ENCODE measurements at places on chromosomes 1 and 21.
A peak's percentile ranks its signal among the peaks of the same experiment; 100 is the strongest.

- DNase-seq = no peak
Observed at GRCh38 chr1:183152180-183152579, 33.9 kb upstream of the LAMC2 start.

DNA sequence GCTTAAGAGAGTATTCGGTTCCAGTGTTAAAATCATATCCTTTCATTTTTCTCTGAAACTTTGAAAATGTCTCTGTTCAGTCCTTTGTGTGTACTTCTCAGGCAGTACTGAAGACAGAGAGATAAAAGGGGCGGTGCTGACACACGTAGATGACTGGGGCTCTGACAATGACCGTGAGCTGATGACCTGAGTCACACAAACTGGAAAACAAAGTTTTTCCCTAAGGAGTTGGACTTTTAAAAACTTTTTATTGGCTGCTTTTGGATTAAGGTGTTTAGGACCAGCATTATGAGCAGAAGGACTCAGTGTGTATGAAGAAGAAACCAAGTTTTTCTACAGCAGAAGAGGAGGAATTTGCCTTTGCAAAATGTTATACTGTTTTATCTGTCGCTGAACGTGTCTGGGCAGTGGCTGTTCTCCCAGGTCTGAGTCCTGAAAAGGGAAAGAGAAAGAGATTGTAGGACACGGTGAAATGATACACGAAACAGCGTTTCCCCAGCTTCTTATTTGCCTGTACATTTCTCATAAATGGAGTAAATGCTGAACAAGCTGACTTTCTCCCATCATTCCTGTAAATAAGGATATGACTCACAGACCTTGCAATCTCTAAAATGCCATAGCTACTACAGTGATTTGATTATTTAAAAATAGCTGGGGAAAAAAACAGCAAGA is 51.5 kb downstream of the MAP3K7CL start:
- DNase-seq = no peak

DNA sequence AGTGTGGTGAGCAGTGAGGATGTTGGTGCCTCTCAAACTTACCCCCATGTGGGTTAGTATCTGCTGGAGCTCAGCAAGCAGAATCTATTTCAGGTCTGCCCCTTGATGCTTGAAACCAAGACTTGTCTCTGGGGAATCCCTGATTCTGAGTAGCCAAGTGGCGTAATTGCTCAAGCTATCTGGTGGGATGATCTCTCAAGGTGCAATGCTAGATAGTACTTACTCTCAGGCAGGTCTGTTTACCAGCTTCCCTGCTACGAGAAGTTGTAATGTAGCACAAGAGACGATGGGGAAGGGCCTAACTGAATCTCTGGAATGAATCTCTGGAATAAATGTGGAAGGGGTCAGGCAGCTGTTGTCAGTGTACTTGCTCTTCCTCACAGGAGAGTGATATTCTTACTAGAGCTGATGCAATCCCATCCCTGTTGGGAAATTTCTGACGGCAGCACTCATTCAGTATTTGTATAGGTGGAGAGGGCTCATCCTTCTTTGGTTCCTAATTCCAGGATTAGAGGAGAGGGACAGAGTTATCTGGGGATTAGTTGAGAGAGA is 65.4 kb downstream of the MACF1 start:
- no peak for DNase-seq

GRCh38 chr1:98304888-98305287 is 356.6 kb upstream of the SNX7 start:
- DNase-seq = no peak

GRCh38 chr1:245395680-245396079 is 240.9 kb downstream of the KIF26B start:
- DNase-seq = no peak

DNA sequence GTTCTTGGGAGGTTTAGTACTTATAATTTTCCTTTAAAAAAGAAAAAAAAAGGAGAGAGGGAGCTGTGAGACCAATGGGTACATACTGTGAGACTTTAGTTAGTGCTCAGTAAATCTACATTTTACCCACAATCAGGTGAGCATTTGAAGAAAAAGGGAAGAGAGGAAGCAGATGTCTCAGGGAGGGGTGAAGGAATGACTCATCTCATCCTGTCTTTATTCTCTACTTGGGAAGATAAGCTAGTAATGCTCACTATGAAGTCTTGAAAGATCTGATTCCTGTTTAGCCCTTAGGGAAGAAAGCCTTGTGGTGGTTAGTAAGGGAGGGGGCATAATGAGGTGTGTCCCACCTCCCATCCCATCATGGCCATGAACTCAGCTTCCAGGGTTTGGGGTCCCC is 112.6 kb downstream of the PLD5 start:
- DNase-seq = no peak

DNA sequence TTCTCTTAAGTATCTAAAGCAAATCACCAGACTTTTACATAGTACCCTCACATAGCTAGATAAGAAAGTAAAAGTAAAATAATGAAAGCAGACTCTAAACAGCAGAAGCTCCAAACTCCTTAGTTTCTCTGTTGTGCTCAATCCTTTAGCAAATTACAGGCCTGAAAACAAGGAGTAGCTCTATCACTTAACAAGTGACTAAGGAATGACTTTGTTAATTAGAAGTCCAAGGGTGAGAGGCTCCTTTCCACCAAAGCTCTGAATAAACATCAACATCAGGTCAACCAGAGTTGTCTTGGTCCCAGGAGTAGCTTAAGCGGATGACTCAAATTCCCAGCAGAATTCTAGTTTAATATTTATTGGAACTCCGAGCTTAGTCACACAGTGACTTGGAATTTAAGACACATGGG is 5.9 kb downstream of the NRIP1 start:
- DNase-seq = no peak

- DNase-seq = no peak
Observed at GRCh38 chr1:217134857-217135568, 411.8 kb upstream of the ESRRG start.

DNA sequence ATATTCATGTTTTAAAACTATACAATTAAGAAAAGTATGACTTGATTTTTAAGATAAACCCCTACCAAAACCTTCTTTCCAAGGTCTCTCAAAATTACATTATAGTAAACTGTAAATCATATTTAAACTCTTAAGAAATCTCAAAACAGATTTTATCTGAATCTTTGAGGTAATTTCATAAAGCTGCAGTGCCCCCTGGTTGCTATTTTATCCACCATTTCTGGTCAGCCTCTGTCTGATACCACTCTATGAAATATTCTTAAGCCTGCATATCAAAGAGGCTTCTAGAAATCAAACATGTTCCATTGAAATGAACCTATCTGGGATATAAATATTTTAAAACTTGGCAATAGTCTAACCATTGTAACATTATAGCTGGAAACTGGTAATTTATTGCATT is 317.3 kb downstream of the COL11A1 start:
- no peak for DNase-seq

- no peak for DNase-seq
Observed at GRCh38 chr1:109787845-109788601, 24.3 kb upstream of the EPS8L3 start.

GRCh38 chr1:78070758-78071157 is 25.0 kb downstream of the GIPC2 start:
- no peak for DNase-seq

GRCh38 chr1:3319874-3320245 is 134.6 kb upstream of the ARHGEF16 start:
- no peak for DNase-seq

- DNase-seq = no peak
Observed at GRCh38 chr1:14522926-14523241, 75.6 kb upstream of the KAZN start.

- DNase-seq = no peak
Observed at GRCh38 chr1:231192620-231193163, 30.8 kb downstream of the TRIM67 start.

DNA sequence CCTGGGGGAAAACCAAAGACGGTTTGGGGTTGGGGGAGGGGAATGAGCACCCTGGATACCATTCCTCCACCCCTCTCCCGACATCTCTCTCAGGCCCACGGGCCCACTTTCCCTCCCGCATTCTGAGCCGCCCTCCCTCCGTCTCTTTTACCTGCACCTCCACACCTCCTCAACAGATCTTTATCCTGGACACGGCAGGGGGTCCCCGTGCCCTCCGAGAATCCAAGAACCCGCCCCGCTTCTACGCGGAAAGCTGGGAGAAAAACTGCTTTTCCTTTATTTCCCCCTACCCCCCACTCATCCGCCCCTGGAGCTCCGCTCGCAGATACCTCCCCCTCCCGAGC is 108.8 kb downstream of the NAV1 start:
- no peak for DNase-seq

GRCh38 chr1:233677690-233678354 is 63.9 kb downstream of the KCNK1 start:
- no peak for DNase-seq

DNA sequence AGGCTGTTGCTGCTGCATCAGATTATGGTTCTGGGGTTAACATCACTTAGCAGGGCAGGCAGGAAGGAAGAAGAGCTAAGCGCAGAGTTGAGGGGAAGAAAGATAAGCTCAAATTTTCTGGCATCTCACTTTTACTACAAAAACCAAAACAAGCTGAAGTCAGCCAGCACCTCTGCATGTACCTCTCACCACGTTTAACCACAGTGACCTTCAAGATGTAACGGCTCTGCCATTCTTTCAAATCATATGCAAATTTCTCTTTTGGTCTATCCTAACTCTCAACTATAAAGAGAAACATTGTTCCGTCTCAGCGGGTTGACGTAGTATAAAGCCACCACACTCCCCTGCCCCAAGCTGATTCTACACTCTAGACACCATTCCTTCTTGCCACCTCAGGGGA is 154.4 kb downstream of the OMA1 start:
- no peak for DNase-seq

- DNase-seq = no peak
Observed at GRCh38 chr21:41186755-41187536, 19.0 kb downstream of the BACE2 start.

DNA sequence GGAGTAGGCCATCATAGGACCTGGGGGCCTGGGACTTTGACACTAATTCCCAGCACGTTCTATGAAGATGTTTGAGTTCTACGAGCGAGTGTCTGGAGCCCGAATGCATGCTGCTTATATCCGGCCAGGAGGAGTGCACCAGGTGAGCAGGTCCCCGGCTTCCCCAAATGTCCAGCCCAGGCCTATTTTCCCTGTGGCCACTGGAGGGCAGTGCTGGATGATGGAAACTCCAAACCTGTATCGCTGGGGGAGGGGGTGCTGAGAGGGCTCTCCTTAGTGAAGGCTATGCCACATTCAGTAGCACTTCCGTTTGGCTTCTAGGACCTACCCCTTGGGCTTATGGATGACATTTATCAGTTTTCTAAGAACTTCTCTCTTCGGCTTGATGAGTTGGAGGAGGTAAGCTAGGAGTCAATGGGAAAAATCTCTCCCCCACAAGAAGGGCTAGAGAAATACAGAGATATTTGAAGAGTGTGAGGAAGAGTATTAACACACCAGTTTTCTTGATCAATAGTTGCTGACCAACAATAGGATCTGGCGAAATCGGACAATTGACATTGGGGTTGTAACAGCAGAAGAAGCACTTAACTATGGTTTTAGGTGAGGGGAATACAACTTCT is 5.2 kb upstream of the FCER1G start:
- DNase-seq = peak; percentile 45

GRCh38 chr1:1971688-1972087 is 31.9 kb downstream of the CFAP74 start:
- DNase-seq = no peak

- DNase-seq = no peak
Observed at GRCh38 chr1:200217703-200218102, 190.2 kb downstream of the NR5A2 start.

- DNase-seq = no peak
Observed at GRCh38 chr1:184569106-184569505, 182.3 kb downstream of the C1orf21 start.

GRCh38 chr1:6466023-6466422 is at the start of gene TNFRSF25:
TNFRSF25 (minus strand) TSS chr1:6466173; CDS start chr1:6466107, 66 bp downstream.
- DNase-seq = no peak

- DNase-seq = no peak
Observed at GRCh38 chr21:46543306-46543705, 61.6 kb downstream of the S100B start.

DNA sequence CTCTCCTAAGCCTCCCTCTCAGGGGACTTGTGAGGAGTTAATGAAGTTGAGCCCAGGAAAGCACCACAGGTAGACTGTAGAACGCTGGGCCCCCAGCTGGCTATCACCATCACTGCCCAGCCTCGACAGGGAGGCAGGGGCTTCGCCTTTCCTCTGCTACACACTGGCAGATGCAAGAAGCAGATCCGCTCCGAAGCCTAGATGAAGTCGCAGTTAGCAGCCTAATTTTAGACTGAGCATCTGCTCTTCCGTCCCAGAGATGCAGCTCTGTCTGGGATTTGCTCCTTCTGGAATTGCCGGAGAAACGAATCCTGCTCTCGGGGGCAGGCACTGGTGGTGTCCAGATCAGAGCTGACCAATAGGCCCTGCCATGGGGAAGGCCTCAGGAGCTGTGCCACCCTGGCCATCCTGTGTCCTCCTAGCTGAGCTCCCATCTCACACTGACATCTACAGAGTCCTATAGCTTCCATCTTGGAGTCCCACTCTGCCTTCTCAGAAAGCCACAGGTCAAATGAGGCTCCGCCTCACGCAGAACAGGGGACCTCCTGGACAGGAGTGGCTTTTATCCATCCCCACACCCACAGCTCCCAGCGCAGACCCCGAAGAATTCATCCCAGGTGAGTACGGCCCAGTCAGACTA is 186.8 kb upstream of the EDN2 start:
- no peak for DNase-seq

DNA sequence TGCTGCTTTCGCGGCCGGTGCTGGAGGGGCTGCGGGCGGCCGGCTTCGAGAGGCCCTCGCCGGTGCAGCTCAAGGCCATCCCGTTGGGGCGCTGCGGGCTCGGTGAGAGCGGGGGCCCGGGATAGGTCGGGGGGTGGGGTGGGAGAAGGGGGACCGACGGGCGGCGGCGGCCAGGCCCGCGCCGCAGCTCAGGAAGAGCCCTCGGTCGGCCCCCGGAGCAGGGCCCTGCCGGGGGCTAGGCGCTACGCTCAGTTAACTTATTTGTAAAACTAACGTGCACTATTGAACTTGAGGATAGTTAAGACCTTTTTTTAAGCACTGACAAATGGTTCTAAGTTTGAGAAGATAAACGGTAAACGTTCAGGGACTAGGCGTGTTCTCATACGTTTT is 418 bp downstream of the DDX20 start:
- no peak for DNase-seq

GRCh38 chr1:211902624-211903291 is 72.2 kb upstream of the LPGAT1 start:
- DNase-seq = no peak

DNA sequence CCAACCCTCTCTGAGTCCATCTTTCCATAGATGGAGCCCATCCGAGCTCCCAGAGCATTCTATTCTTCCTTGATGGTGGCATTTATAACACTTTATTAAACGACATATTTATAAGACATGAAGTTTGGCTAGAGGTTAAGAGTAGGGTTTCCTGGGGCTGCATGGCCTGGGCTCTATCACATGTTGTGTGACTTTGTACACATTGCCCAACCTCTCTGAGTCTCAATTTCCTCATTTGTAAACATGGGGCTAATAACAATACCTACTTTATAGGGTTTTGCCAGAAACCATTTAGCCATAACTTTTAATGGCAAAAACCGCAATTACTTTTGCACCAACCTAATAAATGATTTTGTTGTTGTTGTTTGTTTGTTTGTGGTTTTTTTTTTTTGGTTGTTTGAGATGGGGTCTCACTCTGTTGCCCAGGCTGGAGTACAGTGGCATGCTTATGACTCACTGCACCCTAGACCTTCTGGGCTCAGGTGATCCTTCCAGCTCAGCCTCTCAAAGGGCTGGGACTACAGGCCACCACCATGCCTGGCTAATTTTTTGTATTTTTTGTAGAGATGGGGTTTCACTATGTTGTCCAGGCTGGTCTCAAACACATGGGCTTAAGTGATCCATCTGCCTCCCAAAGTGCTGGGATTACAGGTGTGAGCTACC is 13.9 kb upstream of the ASAP3 start:
- DNase-seq = no peak

GRCh38 chr21:35840197-35840799 is 220.0 kb downstream of the SETD4 start:
- DNase-seq = peak; percentile 26

All from activated CD4-positive, CD25-positive, alpha-beta regulatory T cell treated with anti-CD3 and anti-CD28 coated beads, Interleukin-2, amount 50 U/mL, for 16 hours (primary cell).